ENCODE measurements at places on chromosomes 16 and 17.

GRCh38 chr17:45902892-45903346 lies 8.6 kb downstream of the MAPT start:
- no peak for DNase-seq

DNA sequence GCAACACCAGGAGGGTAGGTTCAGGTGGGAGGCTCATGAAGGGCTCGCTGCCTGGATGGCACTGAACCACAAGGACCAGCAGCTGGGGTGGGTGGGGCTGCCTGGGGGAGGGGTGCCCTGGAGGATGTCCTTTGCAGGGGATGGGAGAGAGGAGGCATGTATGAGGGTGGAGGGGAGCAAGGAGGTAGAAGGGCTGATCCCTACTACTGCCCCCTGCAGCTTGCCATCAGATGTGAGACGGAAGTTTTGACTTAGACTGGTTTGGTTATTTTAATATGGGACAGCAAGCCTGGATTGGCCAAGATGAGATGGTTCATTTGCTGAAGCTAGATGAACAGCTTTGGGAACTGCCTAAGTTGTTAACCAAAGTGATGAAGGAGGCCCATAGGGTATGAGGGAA lies 115.9 kb downstream of the SEC14L1 start:
- no peak for DNase-seq

DNA sequence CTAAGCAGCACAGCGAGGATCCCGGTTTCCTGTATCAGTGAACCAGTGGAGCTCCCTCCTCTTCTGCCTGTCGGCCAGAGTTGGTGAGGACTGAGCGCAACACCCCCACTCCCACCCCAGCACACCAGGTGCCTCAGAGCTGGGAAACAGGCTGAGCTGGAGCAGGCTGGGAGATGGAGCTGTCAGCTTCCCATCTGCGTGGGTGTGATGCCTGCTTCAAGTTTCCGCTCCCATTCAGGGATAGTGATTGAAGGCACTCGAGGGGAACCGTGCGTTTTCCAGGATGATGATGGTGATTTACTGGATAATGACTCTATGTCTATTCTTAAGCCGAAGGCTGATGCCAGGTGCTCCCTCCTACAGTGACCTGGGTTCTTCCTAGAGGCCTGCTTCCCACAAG lies 144.5 kb downstream of the TMEM132E start:
- no peak for DNase-seq

DNA sequence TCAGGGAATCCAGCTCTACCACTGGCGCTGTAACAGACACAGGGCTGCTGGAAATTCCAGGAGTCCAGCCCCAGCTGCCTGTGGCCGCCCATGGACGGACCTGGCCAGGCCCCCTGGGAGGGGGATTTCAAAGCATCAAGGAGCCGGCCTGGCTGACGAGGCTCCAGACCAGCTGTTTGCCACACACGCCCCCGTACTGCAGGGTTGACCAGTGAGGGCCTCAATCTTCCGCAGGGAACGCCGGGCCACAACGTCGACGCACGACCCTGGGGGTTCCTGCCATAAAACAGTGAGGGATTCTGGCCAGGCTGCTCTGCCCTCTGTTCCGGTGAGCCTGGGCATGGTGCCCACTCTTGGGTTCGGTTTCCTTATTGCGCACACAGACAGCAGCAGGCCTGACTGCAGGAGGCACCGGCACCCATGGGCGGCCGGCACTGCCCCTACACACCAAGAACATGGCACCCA lies 3.7 kb downstream of the LMF1 start:
- no peak for DNase-seq

GRCh38 chr17:82097919-82098168 lies 192 bp downstream of the FASN start:
- no peak for DNase-seq

GRCh38 chr16:67179421-67180080 lies 4.2 kb downstream of the MATCAP1 start:
- no peak for DNase-seq

Measured in stimulated activated CD4-positive, alpha-beta T cell treated with anti-CD3 and anti-CD28 coated beads, Interleukin-2, amount 100 ng/mL, for 4 hours (primary cell).